Activated naive CD4-positive, alpha-beta T cell treated with anti-CD3 and anti-CD28 coated beads, Interleukin-2, amount 50 U/mL, for 16 hours (primary cell): ENCODE measurements at places on chromosomes 12 and 14.

DNA sequence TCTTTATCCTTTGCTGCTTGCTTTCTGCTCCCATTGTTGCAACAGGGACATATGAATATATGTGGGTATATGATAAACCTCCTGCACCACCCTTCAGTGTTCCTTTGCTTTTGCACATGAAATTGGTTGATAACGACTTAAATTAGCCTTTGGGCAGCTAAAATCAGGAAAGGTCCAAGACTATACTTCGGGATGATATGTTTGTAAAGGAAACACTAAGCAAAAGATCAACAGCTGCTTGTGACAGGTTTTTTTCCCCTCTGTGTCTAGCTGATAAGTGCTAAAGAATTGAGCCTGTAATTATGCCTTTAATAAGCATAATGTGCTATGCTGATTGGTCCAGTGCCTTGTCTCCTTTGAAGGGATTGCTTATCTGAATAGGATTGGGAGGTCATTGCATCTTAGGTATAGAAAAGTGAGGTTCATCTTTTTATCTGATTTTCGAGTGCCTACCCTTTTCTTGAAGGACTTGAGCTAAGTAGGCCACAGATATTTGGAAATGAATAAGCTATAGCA lies 59.4 kb downstream of the PPHLN1 start:
- DNase-seq: no peak

- DNase-seq: peak; percentile 81
Measured at GRCh38 chr12:89040146-89040964, 311.9 kb downstream of the DUSP6 start.

DNA sequence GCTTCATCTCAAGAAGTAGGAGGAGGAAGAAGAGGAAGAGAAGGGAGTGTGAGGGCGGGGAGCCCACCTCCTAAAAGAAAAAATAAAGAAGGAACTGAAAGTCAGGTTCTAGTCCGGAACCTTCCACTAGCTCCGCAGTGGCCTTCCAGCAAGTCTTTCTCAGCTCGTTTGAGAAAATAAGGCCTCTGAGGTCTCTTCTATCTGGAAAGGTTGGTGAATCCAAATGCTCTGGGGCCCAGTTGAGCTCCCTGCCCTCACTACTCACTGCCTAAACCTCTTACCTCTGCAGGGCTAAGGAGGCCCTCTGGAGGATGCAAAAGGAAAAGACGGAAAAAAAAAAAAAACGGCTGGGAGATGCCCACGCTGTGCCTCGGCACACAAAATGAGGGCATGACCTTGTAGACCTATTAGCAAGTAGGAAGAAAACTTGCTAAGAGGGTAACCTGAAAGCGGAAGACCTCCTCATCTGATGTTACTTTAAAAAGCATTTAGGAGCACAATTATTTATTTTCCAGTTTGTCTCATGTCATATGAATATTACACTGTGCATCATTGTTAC lies 35.9 kb downstream of the FBLN5 start:
- peak; percentile 41 for DNase-seq

DNA sequence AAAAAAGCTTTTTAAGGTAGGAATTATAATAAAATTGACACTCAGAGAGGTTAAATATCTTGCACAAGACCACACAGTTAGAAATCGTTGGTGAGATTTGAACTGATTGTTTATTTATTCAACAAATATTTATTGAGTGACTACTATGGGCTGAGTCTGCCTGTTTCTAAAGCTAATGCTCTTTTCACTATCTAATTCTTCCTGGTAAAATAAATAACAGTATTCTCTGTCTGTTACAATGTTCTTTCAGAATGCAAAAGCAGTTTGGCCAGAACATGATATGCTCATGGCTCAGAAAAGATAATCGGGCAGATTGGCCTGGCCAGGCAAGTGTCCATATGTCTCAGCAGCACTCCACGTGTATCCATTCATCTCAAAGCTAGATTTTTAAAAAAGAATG lies 82.0 kb downstream of the BTG1 start:
- DNase-seq: no peak

GRCh38 chr12:80038062-80038560 lies 61.2 kb upstream of the OTOGL start:
- DNase-seq: no peak

GRCh38 chr12:42557586-42558172 lies 31.9 kb downstream of the PRICKLE1 start:
- DNase-seq: no peak

- DNase-seq: no peak
Measured at GRCh38 chr14:70382536-70382935, 23.1 kb upstream of the COX16 start.

DNA sequence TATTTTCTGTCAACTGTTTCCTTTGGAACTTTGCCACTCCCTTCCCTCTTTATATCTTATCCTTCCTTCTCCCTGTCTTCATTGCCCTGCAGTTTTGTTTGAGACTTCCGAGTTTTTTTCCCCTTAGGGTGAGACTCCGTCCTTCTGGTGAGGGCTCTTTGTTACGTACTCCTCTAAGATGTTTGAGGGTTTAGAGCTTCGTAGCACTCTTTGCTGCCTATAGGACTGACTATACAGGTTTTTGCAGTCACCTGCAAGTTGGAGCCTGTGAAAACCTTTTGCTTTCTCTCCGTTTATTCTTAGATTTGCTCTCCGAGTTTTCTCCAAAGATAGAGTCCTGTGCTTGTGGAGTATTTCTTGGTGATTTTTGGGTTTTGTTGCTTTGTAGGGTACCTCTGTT lies 41.7 kb upstream of the MYRFL start:
- no peak for DNase-seq

DNA sequence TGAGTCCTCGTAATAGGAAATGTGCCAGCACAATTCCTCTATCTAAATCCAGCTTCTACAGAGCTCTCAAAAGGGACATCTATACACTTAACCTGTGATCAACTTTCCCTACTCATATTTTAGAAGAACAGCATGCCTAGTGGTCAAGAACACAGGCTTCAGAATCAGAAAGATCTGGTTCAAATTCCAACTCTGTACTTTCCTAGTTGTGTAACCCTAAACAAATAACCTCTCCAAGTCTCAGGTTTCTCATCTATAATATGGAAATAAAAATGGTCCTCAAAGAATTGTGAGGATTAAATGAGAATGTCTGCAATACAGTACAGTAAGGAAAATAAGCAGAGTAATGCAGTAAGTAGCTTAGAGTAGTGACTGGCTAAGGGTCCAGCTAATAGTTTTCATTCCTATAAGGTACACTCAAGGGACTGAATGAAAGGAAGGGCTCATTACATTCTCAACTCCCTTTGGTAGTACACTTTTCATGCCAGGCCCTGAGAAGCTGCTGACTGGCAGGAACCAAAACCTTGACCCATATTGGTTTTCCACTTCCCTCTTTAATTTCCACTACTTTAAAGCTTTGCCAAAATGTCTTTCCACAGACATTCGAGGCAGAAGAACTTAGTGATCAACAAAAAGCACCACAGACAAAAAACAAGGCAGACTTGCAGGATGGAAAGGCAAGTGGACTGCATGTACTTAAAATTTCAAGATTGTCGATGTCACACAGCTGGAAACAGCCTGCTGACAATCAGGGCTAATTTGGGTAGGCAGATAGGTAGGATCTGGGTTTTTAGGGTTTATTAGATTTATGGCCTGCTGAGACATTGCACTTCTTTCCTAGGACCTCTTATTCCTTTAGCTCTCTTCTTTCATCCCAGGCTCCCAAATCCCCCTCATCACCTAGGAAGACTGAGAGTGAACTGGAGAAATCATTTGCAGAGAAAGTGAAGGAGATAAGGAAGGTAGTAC lies 4.3 kb downstream of the CCDC196 start:
- DNase-seq: no peak

DNA sequence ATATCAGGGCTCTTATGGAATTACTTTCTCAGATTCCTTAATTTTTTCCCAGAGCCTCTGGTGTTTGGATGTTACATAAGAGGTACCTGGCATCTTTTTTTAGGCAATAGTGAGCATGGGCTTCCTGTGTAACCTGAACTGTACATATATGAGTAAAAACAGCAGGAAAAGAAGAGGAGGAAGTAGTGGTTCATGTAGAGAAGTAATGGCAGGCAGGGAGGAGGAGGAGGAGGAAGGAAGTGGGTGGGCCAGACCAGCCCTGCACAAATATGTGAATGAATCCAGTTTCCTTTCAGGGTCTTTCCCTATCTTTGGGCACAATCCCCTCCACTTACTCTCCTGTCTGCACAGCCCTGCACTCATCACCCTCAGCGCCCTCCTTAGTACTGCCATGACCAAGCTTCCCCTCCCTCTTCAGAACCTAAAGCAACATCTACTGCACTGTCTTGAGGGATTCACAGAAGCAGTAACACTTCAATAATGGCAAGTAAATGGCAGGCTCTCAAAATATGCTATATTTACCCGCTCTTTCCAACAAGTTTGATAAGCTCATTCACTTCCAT lies 40.9 kb upstream of the GSG1 start:
- no peak for DNase-seq

- peak; percentile 75 for DNase-seq
Measured at GRCh38 chr12:113098441-113099028, 37.0 kb downstream of the RASAL1 start.

- DNase-seq: no peak
Measured at GRCh38 chr14:74661726-74662450, 49.9 kb upstream of the LTBP2 start.

DNA sequence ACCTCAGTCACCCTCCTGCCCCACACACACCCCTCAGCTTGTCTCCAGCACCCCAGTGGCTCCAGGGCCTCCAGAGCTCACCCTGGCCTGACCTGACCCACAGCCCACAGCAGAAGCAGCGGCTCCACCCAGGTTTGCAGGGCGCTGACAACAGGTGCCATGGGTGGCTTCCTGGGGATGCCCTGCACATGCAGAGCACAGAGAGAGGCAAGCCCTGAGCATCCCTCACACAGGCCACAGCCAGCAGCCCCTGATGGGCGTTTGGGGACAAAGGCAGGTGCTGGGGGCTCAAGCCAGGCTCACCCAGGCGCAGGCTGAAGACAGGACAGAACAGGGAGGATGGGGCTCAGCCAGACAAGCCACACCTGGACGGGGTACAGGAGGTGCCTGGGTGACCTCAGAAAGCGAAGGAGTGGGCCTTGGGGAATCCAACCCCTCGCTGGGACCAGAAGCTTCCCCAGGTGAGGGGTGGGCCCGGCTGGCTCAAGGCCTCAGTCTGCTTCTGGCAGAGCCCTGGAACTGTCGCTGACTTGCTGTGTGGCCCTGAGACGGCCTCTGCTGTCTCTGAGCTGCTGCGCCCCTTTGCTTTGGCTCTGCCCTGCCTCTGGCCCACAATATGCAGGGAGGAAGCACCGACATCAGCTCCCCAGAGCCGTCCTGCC lies 10.6 kb downstream of the ARL6IP4 start:
- no peak for DNase-seq

DNA sequence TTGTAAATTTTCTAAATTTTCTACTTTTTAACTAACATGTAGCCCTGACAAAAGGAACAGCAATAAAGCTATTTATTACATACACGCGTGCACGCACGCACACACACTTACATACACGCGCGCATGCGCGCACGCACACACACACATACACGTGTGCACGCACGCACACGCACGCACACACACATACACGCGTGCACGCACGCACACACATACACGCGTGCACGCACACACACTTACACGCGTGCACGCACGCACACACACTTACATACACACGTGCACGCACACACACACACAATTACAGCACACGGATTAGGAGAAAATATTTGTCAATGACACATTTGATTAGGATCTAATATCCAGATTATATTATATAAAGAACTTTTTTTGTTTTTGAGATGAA lies 27.9 kb downstream of the DHX37 start:
- no peak for DNase-seq

DNA sequence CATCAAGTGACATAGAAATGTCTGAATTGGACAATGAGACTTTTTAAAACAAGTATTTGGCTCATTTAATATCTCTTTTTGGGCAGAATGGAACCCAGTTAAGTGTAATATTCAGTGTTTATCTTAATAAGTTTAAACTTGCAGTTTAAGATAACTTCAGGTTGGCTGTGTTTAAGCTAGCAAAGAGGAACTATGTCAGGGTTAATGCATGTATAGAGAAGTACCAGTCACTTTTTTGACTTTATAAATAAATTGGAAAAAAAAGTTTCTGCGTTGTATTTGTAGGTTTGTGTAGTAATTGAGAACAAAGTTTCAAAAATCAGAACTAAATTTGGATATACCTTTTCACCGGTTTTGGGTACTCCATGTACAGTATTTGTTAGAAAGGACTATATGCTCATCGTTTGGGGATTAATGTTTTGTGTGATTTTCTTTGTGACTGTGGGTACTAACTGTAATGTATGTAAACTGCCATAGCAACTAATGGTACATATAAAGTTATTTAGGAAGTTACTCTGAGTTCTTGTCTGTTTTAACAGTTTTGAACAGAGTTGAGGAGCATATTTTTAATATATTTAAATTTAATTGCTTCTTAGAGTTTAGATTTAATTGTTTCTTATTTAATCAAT lies 4.5 kb downstream of the HMGA2 start:
- no peak for DNase-seq

DNA sequence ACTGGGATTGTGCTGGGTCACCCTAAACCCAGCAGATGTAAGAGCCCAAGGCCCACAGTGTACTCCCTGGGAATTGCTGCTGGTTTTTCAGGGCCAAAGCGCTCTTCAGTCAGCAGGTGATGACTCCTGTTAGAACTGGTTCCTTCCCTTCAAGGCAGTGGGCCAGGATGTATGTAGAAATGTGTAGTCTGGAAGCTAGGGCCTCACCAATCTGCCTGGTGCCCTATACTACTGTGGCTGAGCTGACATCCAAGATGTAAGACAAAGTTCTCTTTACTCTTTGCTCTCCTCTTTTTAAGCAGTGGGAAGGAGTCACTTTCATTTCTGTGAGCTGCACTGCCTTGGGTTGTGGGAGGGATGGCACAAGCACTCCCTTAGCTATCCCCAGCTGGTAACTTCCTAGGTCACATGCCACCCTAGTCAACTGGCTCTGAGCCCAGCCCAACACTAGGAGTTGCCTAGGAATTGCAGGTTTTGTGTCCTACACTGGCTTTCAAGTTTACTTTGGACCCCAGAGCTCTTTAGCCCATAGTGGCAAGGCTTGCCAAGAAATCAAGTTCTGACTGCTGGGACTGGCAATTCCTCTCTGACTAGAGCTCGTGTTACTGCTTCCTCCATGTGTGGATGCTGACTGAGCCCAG lies 249.2 kb downstream of the C12orf50 start:
- no peak for DNase-seq

GRCh38 chr12:104643093-104643818 lies 186.5 kb downstream of the CHST11 start:
- DNase-seq: no peak

DNA sequence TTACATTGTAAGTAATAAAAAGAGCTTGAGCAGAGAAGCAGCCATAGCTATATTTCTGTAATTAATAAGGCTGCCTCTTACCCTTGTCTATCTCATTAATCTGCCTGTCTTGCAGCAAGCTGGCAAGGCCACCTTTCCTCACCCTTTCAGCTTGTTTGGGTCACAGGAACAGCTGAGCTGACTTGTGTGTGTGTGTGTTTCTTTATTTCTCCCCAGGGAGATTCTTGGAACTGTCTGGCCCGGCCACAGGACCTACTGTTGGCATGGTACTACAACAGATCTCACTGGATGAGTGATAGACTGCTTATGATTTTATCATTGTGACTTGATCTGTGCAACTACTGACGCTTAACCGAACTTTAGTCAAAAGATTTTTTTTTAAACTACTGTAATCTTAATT lies 213.7 kb downstream of the SLC2A13 start:
- DNase-seq: no peak
